ENCODE measurements at places on chromosomes 11 and 22. TPM values are rescaled to one million over a fixed set of nuclear protein-coding genes. Genes with fewer than 3 reads are reported as not detected.
A peak's percentile ranks its signal among the peaks of the same experiment; 100 is the strongest.

Gene C11orf52
- 7.6 TPM for polyA plus RNA-seq

DNA sequence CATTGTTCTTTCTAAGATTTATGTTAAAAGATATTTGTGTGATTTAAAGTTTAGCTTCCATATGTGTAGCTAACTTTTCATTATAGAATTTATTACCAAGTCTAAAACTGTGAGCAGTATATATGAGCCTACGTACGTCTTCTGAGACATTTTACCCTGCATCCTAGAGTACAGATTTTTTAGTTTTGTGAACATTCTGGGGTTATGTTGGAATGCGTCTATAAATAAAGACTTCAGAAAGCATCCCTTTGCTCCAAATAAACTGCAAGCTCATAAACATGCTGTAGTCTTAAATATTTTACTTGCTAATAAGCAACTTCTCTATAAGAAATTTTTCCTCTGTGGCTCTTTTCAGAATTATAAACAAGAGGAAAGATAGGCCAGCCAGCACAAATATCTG is 236.5 kb downstream of the DDX10 start:
- DNase-seq = no peak

Gene PHLDA2
- polyA plus RNA-seq = 0.73 TPM

DNA sequence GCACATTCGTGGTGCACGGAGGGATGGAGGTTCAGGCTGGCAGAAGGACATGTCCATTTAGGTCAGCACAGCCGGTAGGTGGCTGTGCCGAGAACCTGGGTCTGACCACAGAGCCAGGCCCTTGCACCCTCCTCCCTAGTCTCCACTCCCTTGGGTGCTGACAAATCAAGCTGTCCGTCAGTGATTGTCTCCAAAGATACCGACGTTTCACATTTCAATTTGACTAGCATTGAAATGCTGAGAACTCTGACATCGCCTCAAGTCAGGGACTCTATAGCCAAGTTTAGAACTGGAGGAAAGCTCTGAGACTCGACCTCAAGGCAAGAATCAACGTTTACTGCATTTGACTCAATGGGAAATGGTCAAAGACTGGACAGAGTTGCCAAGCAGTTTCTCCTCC is 1321.1 kb downstream of the TBC1D22A start:
- DNase-seq = no peak

Gene C11orf87
- 1.1 TPM for polyA plus RNA-seq

Gene TRPM5
- polyA plus RNA-seq = 0.33 TPM

Gene TIGD3
- 0.88 TPM for polyA plus RNA-seq

DNA sequence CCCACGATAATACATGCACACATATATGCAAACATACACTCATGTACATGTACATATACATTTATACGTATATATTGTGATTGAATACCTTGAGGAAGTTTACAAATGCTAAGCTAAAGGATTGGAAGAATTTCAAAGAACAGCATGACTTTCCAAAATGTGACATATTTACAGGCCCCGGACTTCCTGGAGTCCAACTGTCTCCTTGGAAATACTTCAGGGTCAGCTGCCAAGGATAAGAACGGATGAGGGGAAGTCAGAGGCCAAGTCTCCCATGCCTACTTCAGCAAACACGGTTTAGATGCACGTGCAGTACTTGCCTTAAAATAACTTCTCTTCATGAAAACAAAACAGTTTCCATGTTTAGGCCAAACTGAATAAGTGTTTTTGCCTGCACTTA is 213.6 kb downstream of the DYNC2H1 start:
- DNase-seq = no peak

Gene ABCC8
- polyA plus RNA-seq = 8.8 TPM

DNA sequence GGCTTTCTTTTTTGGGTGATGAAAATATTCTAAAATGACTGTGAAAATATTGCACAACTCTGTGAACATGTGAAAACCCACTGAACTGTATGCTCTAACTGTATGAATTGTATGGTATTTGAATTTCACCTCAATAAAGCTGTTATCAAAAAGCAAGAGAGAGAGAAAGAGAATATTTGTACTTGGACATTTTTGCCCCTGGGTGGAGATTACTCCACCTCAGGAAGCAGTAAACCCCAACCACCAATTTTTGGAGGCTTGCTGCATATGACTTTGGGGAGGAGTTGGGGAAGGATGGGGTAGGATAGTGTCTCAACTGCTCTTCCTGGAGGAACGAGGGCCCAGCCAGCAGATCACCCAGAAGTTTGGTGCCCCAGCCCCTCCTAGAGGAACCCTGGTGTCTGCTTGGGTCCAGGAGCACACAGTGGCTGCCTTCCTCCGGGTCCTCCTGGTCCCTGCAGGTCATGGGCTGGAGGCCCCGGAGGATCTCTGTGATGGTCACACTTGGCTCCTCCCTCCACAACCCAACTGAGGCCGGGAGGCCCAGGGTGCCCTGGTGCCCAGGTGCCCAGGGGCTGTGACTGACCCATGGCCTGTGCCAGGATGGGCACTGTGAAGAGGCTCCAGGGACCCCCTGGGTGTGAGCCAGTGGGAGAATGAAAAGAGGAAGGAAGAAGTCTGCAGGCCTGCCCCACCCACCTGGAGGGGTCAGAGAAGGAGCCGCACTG is 15.3 kb upstream of the PICK1 start:
- no peak for DNase-seq

DNA sequence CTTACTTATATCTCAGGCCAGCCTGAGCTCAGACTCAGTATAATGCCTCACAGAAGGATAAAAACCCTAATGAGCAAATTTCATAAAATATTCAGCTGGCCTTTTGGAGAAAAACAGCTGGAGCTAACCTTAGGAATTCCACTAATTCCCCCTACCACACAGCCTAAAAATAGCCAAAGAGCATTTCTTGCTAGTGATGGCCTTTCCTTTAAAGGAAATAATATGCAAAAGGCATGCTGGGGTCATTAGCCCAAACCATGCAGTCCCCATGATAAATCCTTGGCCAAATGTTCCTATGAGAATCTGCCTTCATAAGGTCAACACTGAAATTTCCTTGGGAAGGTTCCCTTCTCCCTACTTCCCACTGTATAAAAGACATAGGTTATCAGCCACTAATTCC is 38.2 kb downstream of the SYTL2 start:
- DNase-seq = peak; percentile 39

DNA sequence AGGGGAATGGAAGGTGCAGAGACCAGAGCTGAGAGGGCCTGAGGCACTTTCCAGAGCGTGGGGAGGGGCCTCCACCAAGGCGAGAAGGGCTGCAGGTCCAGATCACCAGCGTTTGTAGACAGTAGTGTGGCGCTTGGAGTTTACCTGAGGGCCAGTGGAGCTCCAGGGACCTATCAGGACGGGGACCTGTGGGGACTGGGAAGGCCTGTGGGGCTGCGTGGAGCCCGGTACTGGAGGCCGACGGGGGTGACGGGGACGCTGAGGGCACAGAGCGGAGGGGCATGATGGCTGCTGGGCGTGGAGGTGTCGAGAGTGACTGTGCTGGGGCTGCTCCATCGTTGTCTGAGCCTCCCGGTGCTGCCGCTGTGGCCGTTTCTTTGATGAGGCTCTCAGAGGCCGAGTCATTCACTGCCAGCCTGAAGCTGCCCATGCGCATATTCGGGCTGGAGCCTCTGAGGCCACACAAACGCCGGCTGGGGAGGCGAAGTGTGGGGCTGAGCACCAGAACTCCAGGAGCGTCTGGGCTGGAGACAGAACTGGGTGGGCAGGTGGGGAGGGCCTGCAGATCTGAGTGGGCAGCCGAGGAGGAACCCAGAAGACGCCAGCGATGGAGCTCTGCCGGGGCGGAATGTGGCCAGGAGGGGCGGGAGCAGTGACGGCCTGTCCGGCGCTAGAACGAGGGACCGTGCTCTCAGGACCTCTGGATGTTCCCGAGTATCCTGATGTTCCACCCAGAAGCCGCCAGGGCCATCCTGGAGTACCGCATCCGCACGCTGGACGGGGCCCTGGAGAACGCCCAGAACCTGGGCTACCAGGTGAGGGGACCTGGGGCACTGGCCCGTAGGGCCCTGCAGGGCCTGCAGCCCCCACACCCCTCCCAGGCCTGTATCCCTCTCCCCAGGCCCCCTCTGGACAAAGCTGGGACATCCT is 2.6 kb downstream of the PGGHG start:
- no peak for DNase-seq

Gene CYTH4
- polyA plus RNA-seq = not detected

DNA sequence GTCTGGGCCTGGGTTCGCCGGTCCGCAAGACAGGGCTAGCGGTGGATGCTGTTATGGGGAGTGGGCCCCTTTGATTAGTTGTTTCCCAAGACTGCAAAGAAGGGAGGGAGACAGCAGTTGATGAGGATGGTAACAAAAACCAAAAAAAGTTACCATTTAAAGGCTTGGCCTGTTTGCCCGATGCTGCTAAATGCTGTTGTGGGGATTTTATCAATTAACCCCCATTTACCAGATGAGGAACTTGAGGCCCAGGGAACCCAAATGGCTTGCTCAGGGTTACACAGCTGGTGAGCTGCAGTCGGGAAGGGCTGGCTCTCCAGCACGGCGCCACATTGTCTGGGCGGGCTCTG is 3.4 kb downstream of the TRPT1 start:
- no peak for DNase-seq

- peak; percentile 34 for DNase-seq
Observed at GRCh38 chr11:72605973-72606747, 68.1 kb downstream of the PDE2A start.

Gene GTSE1
- 32.6 TPM for polyA plus RNA-seq

- no peak for DNase-seq
Observed at GRCh38 chr11:93540896-93541553, 2.2 kb downstream of the SMCO4 start.

- DNase-seq = no peak
Observed at GRCh38 chr11:57771365-57771764, 9.8 kb downstream of the CTNND1 start.

Gene OR5F1
- not detected for polyA plus RNA-seq

GRCh38 chr11:95556342-95557163 is 233.0 kb downstream of the FAM76B start:
- no peak for DNase-seq

GRCh38 chr11:31640611-31641010 is 131.0 kb downstream of the ELP4 start:
- no peak for DNase-seq

DNA sequence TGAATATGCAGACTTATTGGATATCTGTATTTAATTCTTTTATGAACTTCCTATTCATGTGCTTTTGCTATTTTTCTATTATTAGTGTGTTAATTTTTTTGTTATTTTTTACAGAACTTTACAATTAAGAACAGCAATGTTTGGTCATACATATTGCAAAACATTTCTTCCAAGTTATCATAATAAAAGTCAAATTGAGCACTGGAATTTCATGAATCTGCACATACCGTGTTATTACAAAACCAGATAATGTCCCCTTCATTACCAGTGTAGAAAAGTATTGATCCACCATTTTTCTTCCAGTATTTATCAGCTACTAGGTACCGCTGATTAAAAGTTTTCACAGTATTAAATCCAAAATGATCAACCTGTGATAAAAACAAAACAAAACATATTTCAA is 40.5 kb downstream of the PRCP start:
- peak; percentile 23 for DNase-seq

GRCh38 chr11:78112582-78113275 is 26.7 kb downstream of the ALG8 start:
- no peak for DNase-seq

DNA sequence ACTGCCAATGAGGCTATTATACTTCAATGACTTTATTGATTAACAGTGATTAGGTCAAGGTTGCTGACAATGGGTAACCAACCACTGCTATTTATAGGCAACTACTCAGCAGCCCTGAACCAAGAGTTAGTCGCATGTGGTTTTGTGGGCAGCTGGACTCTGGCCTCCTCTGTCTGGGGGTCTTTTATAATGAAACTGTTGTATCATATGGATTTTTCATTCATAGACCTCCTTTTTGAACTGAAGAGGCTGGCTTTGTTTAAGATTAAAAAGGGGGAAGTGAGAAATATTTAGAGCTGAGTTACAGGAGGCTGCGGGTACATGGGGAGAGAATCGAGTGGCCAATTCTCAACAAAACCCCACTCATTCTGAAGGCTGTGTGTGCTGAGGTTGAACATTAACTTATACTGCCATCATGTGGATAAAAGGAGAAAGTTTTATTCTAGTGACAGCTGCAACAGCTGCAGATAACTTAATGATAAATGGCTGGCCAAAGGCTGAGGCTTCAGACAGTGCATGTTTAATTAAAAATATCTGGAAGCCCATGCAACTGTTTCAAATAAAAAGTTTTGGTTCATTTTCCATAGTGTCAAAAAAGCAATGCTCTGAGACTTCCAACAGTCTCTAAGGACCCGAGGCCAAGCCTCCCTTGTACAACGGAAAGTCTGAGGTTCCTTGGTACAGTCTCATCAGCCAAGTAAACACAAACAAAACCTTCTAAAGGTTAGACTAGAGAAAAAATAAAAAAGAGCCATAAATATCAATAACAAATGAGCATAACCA is 682.6 kb downstream of the KCNA4 start:
- peak; percentile 42 for DNase-seq

Gene SLC25A18
- polyA plus RNA-seq = 0.27 TPM

DNA sequence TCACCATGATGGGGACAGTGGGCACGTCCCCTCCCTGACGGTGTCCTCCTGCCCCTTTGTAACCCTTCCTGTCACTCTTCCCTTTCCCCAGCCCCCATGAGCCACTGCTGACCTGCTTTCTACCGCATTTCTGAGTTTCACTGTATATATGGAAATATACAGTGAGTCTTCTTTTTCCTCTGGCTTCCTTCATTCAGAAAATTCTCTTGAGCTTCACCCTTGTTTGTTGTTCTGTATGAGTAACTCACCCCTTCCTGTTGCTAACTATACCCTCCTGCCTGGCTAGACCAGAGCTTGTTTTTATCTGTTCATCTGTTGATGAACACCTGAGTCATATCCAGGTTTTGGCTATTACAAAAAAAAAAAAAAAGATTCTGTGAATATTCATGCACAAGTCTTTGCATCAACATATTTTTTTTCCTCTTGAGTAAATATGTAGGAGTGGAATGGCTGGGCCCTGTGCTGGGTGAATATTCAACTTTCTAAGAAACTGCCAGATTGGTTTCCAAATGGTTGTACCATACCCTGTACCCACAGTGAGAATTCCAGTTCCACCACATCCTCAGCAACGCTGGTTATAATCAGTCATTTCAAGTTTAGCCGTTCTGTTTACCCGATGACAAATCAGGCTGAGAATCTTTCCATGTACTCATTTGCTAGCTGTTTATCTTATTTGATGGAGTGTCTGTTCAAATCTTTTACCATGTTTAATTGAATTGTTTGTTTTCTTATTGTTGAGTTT is 62.0 kb downstream of the IGF2 start:
- DNase-seq = no peak

All from cardiac muscle cell (in vitro differentiated cells and primary cell).